Fibroblast of skin of left biceps (primary cell): ENCODE measurements at places on chromosomes 2 and 18.

DNA sequence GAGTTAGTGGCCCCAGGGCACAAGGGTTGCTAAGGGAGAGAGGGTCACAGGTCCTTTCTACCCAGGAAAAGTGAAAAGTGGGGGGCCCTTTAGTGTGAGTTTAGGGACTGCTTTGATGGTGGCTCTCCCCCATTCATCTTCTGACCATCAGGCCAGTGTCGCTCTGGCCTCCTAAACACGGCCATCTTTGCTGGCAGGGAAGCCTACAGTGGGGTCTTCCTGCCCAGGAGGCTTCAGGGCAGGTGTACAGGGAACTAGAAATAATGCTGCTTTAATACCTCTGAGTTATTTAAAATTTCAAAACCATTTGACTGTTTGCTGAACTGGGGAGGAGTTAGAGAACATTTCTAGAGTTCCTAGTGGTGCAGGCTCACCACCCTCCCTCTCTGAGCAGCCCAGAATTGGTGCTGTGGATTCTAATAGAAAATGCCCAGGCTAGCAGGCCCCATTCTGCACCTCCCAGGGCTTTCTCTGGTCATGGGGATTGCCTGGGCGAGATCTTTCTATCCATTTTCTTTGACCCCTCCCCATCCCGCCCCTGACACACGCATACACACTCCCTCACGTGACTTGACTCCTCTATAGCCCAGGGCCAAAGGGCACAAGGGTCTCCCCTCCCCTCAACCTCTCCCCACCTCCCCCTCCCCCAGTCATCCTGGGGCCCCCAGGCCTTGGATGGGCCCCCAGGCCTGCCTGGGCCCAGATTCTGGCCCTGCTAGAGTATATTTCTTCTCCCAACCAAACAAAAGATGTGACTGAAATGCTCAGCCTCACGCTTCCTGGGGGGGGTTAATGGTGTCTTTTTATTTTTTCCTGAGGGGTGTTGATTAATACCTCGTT, 3.1 kb downstream of the PKDCC start:
- DNase-seq = no peak

DNA sequence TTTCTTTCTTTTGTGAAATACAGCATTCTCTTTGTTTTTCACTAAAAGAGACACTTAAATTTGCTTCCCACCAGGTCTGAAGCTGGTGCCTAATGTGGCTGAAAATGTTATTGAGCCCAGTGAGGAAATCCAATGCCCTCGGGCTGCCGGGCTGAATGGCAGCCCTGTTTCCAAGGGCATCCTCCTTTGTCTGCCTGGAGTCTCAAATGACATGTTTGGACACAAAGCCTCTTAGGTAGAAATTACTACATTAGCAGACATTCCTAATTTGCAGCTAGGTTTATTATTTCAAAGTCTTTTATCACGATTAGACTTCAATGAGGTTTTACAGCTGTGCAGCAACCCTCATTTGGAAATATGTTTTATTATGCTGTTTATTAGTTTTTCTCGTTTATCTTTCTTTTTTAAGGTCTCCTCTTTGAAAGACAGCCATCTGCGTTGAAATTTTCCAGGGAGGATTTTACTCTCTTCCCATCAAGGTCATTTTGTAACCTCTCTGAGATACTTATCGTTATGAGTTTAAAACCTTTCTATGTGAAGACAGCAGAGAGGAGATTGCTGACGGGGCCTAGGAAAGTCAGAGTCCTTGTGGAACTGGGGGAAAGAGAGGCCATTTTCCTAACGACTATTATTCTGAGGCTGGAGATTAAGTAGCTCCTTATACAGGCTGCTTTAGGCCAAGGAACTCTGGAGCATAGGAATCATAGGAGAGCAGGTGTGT, 59.0 kb upstream of the ZNF532 start:
- DNase-seq = no peak

DNA sequence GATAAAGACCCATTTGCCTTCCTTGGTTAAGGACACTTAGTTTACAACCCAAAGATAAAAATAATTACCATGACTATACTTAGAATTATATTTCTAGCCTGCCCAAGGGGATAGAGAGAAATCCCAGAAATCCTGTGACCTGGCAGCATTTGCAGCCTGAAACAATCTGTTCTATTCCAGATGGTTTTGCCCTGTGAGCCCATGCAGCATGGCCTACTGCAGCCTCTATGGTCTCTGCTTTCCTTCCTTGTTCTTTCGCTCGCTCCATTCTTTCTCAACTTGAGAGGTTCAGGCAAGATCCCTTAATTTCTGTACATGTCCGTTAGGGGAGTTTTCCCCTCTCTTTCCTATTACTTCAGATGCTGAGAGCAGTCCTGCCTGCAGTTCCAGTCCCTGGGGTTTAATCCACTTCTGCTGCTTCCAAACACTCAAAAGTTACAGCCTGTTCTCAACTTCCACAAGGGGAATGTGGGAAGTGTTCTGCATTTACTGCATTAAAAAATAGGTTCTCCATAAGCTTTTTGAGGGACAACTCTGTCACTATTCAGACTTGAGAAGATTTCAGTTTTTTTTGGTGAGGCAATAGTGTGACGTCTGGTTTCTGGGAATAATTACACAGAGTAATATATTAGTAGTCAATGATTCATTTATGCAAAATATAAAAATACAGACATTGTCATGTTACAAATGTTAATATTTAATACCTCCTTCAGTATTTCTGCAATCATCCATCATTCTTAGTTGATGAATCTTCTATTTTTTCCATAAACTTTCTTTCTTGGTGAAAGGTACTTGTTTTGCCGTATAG, 80.3 kb downstream of the CDCA7 start:
- DNase-seq = no peak

DNA sequence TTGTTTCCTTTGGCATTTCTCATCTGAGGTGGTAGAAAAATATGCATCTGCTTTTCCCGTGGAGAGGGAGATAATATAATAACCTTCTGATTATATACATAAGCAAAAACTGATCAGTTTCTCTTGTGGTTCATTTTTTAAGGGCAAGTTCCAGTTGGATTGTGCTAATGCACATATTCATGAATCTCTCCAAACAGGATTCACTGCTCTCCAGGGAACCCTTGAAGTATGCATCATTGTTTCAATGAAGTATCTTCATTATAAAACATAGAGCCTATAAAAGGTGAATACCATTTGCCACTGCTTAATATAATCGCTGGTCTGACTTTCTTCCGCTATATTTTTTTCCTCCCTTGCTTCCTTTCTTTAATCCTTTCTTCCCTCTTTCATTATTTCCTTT, 384.7 kb downstream of the FIGN start:
- DNase-seq = no peak

DNA sequence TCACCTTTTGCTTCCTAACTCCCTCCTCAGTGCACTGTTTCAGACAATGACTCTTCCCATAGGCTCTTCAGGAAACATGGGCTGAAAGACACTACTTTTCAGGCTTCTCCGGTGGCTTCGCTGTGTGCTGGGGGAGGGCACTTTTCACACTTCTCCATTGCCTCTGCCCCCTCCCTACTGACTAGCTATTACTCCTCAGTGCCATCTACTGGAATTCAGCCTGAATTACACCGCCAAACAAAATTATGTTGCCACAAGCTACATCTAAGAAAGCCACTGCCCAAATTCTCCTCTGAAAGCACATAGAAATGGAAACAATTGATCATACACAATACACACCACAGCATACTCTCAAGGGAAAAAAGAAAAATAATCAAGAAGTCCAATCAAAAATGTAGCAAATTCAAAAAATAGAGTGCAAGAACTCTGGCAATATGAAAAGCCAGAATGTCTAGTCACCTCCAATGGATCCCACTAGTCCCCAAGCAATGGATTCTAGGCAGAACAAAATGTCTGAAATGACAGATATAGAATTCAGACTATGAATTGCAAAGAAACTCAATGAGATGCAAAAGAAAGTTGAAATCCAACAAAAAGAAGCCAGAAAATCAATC, 1139.4 kb upstream of the GYPC start:
- DNase-seq = no peak
